ENCODE measurements at places on chromosomes 5 and 9.

DNA sequence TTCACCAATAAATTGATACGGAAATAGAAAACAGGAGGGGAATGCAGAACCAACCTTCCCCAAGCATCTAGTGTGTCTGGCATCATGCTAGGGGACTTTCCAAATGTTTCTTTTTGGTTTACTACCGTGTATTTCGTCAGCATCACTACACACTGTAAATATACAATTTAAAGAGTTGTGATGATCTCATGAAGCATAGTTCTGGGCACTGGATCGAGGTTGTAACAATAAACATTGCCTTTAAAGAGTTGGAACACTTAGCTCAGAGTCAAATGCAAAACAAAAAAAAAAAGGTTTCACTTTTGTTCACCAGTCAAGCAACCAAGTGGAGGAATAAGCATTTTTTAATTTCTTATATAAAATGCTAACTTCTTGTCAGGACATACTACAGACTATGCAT is 2.9 kb upstream of the SCAI start:
- H3K36me3 ChIP-seq: peaks cover 14% of the 10 kb centered on the region
- no peak overlapping the region for H3K27ac ChIP-seq
- H3K27me3 ChIP-seq: no peaks in the 10 kb centered on the region

- no peak overlapping the region for H3K27ac ChIP-seq
- no peak overlapping the region for H3K4me3 ChIP-seq
- DNase-seq: peak; percentile 74
- peaks cover 5% of the 10 kb centered on the region for H3K36me3 ChIP-seq
- H3K4me1 ChIP-seq: peaks cover 45% of the 10 kb centered on the region
Measured at GRCh38 chr5:180328296-180329137, 24.6 kb downstream of the GFPT2 start.

- H3K27ac ChIP-seq: no peak overlapping the region
- H3K27me3 ChIP-seq: peaks cover 43% of the 10 kb centered on the region
- DNase-seq: peak; percentile 3
- no peaks in the 10 kb centered on the region for H3K4me1 ChIP-seq
Measured at GRCh38 chr9:89802781-89803355, 198.1 kb downstream of the GADD45G start.

DNA sequence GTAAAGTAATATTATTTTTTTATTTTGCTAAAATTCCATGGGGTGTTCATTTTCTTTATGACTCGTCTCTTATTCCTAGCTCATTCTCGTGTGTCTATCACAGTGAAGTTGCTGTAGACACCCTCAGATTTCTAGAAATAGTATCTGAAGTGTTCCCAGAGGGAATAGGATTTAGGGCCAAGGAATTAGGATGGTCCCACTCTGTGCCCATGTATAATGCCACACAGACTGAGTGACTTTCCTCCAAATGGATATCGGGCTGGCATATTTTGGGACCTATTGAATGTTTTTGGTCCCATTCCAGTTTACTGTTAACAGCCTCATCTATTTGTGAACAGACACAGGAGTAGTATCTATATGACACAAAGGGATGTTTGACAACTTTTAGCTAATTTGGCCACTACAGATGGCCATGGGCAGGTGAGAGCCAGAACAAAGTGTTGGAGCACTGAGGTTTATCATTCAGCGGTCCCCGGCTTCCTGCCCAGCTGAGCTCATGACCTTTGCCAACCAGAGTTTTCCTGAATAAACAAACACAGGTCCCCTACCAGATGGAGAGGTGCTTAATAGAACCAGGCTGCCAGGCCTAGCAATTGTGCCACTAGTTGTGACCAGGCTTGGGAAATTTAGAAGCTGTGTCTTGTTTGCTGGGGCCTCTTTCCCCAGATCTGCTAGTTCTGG is 46.9 kb downstream of the MAP1B start:
- no peak overlapping the region for H3K27ac ChIP-seq
- H3K4me3 ChIP-seq: no peak overlapping the region
- H3K4me1 ChIP-seq: peaks cover 21% of the 10 kb centered on the region
- no peaks in the 10 kb centered on the region for H3K27me3 ChIP-seq
- no peak for DNase-seq

GRCh38 chr9:86354818-86355309 is 654 bp upstream of the TUT7 start:
- no peak for DNase-seq
- H3K4me1 ChIP-seq: 0 out of 2 replicates have a peak, but pooled peaks cover 6% of the 10 kb centered on the region
- H3K4me3 ChIP-seq: peak overlapping the region; percentile 97

DNA sequence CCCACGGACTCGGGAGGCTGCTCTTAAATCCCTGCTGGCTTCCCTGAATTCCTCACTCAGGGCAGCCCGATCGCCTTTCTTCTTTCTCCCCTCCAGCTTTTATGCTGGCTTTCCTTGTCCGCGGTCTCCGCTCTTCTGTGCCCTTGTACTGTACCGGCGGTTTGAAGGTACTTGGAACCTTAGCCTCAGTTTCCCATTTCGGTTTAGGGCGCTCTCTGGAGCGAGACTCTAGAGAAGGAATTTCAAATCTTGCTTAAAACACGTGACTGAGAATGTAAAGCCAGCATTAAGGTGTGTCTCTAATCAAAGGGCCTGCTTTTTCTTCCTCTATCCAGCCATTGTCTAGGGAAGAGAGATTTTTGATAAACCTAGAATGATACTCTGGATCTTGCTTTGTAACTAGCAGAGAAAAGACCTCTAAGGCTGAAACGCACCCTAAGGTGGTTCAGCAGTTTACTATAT is 650 bp downstream of the GPR107 start:
- no peaks in the 10 kb centered on the region for H3K27me3 ChIP-seq
- H3K36me3 ChIP-seq: no peaks in the 10 kb centered on the region
- no peak for DNase-seq
- peak overlapping the region; percentile 69 for H3K27ac ChIP-seq
- peaks cover 13% of the 10 kb centered on the region for H3K4me1 ChIP-seq
- H3K4me3 ChIP-seq: peak overlapping the region; percentile 99

GRCh38 chr5:36606428-36607113 is at the start of gene SLC1A3:
Gene SLC1A3, plus strand, starts transcription at chr5:36606606. Its CDS starts 1,818 bp downstream, at chr5:36608424.
- H3K27me3 ChIP-seq: peaks cover 3% of the 10 kb centered on the region
- peak within 1 kb of the TSS; percentile 69 for H3K4me3 ChIP-seq
- H3K4me1 ChIP-seq: peaks cover 27% of the 10 kb centered on the region
- DNase-seq: peak; percentile 74

DNA sequence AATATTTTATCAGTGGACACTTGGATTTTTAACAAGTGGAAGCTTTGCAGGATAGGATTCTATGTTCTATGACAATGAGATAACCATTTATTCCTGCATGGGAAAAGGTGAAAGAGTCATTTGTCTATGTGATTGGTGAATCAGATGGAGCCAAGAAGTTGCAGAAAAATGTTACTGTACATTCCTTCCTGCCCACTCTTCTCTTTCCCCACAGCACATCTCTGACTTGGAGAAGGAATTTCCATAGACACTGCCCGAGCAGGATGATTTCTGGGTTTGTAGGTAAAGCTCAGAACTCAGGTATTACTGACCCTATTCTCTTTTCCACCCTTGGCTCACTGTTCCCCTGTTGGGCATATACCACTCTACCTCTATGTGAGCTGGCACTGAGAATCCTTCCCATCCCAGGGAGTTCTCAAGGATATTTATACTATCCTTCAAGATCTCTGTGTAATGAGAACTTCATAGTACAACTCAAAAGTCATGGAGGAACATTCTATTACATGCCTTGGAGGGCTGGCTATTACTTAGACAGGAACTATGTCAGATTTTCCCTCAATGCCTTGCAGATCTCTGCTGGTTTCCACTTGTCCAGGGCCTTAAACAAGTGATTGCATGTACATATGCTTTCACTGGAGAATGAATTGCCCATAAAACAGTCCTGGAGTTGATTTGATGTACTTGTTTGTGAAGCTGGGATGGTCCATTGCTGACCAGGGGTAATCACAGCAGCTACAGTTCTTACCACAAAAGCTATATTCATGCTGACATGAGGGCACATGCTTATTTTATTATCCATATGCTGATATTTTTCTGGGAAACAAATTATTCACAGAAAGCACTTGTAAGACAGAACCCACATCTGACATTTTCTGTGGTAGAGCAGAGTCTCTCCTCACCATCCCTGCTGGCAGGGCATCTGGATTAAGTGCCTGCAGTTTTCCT is 24.1 kb downstream of the SLC1A3 start:
- H3K36me3 ChIP-seq: no peaks in the 10 kb centered on the region
- H3K27ac ChIP-seq: no peak overlapping the region
- no peaks in the 10 kb centered on the region for H3K4me1 ChIP-seq
- no peak for DNase-seq

DNA sequence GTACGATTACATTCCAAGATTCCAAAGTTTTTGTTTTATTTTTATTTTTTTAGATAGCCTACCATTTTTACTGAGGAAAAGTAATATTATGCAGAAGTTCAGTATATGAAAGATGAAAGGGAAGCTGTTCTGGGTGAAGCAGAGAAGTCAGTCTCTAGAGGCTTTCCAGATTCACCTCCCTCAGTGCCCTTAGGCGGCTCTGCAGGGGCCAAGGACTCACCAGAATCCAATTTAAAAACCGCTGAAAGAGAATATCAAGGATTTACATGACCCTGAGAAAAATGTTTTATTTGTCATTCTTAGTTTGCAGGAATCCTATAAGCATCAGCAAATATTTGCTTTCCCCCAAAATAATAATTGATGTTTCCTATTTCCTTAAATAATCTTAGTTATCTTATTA is 1084.6 kb upstream of the ARRDC3 start:
- H3K27ac ChIP-seq: no peak overlapping the region
- no peaks in the 10 kb centered on the region for H3K27me3 ChIP-seq
- no peak overlapping the region for H3K4me3 ChIP-seq
- H3K4me1 ChIP-seq: no peaks in the 10 kb centered on the region

DNA sequence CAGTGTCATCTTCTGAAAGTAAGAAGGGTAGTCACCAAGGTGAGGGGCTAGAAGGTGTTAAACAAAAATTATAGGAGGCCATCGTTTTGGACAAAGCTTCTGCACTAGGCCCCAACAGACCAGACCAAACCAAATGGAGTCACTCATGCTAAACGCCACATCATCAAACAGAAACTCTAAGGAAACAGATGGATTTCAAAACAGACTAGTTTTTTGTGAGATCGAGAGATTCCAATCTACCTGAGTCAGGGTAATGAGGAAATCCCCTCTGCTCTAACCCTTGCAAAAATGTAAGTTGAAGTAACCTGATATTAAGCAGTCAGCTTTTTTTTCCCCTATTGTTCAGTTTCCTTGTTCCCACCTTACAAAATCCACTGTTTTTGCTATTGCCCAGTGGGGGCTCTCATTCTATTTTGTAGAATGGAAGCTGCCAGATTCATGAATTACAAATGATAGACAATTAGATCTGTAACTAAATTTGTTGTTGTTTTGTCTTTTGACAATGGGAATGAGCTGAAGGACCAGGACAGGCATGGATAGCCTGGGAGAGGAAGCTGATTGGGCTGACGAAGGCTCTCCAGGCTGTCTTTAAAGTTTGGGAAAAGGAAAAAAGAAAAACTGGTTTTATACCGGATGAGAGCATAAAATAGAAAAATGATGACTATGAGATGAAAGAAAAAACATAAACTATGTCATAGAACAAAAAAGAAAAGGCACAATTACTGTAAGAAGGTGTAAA is 94.7 kb upstream of the ADAMTSL1 start:
- H3K27ac ChIP-seq: no peak overlapping the region
- no peaks in the 10 kb centered on the region for H3K4me1 ChIP-seq
- no peak for DNase-seq
- no peaks in the 10 kb centered on the region for H3K27me3 ChIP-seq
- H3K36me3 ChIP-seq: no peaks in the 10 kb centered on the region

GRCh38 chr5:143165049-143165880 is 238.2 kb downstream of the NR3C1 start:
- no peak for DNase-seq
- no peaks in the 10 kb centered on the region for H3K36me3 ChIP-seq
- no peaks in the 10 kb centered on the region for H3K27me3 ChIP-seq
- H3K4me3 ChIP-seq: no peak overlapping the region
- H3K4me1 ChIP-seq: no peaks in the 10 kb centered on the region

GRCh38 chr5:83568186-83568585 is 96.6 kb downstream of the VCAN start:
- DNase-seq: no peak
- H3K4me3 ChIP-seq: no peak overlapping the region
- peaks cover 13% of the 10 kb centered on the region for H3K4me1 ChIP-seq

DNA sequence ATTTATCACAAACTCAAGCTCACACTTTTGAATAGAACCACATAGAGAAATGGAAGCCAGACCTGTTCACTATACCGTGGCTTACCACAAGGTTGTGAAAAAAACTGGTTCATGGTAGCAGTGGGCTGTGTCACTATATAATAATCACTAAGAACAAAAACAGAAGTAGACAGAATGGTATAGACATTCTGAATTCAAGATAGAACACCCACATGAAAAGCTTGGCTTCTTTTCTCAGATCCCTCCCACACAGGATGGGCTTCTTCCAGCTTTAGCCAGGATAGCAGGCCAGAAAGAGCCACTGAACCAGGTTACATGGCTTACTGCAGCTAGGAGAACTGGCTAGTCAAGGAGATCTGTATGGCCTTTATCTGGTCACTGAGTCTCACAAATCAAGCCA is 6.1 kb upstream of the NRG2 start:
- H3K4me1 ChIP-seq: no peaks in the 10 kb centered on the region
- no peak overlapping the region for H3K4me3 ChIP-seq
- no peak overlapping the region for H3K27ac ChIP-seq
- no peaks in the 10 kb centered on the region for H3K36me3 ChIP-seq
- DNase-seq: no peak
- H3K27me3 ChIP-seq: no peaks in the 10 kb centered on the region

- no peak overlapping the region for H3K4me3 ChIP-seq
- no peaks in the 10 kb centered on the region for H3K4me1 ChIP-seq
- DNase-seq: no peak
Measured at GRCh38 chr5:89723907-89724306, 685.6 kb downstream of the CETN3 start.

- H3K36me3 ChIP-seq: no peaks in the 10 kb centered on the region
- no peaks in the 10 kb centered on the region for H3K27me3 ChIP-seq
- DNase-seq: no peak
- H3K27ac ChIP-seq: no peak overlapping the region
- H3K4me1 ChIP-seq: no peaks in the 10 kb centered on the region
Measured at GRCh38 chr5:124824637-124825158, 78.3 kb upstream of the ZNF608 start.

DNA sequence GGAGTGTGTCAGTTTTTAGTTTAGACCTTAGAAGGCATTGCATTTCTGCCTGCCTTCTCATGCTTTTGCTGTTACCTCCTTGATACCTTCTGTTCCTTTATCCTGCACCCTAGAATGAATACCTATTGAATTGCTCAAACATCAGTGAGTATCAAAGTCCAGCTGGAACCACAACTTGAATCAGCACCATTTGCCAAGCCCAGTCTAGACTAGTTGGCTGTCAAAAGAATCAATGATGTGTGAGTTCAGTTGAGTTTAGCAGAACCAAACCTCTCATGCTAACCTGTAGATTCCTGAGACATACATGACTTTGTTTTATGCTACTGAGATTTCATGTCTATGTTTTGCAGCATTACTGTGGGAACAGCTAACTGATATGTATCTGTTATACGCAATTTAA is 116.6 kb downstream of the FAM170A start:
- no peak overlapping the region for H3K4me3 ChIP-seq
- H3K27me3 ChIP-seq: no peaks in the 10 kb centered on the region
- no peaks in the 10 kb centered on the region for H3K4me1 ChIP-seq
